NCI-H1417 treated with DMSO at 0.1 percent for 48 hours (cell line): ENCODE measurements at places on chromosomes 6 and 20.

- no peak for DNase-seq
Observed at GRCh38 chr20:51831866-51832265, 29.5 kb upstream of the SALL4 start.

GRCh38 chr6:107506145-107506544 is 16.2 kb downstream of the SOBP start:
- DNase-seq, result no peak

DNA sequence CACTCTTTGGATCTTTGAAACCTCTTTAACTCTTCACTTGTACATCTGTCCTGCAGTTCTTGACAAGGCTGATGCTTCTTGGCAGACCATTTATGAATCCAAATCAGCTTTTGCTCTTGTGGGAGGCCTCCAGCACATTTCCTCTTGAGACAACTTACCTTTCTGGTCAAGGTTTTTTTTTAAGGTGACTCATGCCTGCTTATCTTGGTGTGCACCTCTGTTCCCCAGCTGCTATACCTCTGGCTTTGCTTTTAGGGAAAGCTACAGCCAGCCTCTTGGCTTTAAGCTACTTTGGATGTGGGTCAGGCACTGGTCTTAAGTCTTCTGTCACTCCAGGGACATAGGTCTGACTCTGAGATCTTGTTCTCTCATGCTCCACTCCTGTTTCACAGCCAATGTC is 106.5 kb downstream of the PHF3 start:
- no peak for DNase-seq

DNA sequence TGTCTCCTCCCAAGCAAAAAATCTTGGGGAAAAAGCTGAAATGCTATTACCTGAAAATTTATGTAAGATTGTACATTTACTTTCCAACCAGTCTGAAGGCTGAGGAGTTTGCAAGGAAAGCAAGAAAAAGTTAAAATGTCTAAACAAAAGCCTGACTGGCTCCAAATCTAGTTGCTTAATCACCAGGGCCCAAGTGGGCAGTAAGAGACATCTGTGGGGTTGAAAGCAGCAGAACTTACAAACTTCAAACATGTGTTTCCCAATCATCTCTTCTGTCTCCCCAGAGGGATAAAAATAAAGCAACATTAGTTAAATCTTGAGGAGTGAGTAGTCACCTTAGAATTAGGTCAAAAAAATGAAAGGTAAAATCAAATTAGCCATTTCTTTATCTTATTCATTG is 98.6 kb downstream of the OGFRL1 start:
- no peak for DNase-seq

- no peak for DNase-seq
Observed at GRCh38 chr6:48169635-48170034, 58.6 kb upstream of the PTCHD4 start.

DNA sequence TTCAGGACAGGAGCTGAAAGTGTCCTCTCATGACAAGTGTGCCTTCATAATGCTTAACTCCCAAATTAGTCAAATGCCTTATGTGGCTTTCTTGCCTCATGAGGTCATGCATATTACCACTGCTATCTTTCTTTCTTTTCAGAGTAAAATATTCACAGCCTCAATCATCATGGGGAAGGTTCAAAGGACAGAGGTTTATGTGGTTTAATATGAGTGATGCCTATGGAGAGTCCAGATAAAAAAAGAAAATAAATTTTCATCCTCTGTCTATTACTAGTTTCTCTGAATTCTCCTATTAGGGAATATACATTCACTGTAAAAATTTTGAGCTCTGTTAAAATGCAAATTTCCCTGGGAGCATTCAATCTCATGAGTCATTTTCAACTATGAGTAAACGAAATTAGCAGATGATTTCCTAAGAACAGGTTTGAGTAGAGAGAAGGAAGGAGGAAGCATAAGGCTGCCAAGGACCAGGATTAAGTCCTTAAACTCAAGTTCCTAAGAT is 396.9 kb upstream of the ADGRB3 start:
- DNase-seq, result no peak

DNA sequence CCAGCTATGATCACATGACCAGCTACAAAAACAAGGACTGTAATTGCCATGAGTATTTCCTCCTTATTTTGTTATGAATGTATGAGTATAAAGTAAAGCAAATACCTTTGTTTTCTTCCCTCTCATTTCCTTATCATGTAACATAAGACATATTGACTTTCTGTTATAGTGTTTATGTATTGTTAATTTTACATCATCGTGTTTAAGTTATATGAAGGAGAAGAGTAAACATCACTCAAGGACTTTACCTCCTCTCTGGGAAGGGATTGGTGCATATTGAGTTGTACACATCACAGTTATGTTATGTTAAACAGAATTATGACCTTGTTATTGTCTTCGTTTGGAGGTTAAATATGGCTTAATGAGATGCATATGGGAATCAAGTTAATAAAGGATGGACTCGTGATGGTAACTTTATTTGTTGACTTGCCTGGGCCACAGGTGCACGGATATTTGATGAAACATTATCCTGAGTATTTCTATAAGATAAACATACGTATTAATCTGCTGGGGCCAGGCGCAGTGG is 57.3 kb upstream of the CNKSR3 start:
- DNase-seq, result peak; percentile 89

DNA sequence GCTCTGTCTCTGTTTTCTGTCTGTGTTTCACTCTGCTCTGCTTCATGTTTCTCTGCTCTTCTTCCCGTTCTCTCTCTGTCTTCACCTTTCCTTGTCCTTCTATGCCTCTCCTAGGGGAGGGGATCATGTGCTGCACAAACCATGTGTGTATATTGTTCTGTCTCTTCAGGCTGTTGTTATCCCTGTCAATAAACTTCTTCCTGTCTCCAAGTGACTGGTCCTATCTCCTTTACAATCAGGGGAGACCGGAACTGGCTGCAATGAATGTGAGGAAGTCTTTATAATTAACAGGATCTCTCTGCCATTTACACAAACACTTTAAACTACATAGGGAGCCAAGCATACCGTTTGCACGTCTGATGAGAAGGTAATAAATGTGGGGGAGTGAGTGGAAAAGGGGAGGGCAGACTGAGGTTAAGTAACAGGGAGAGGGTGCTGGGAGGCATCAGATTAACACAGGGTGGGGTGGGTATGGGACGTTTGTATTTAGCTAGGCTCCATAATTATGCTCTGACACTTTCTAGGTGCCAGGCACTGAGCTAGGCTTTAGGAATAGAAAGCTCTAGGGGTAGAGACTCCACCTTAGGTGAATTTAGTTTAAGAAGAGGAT is 626.1 kb downstream of the DHX35 start:
- DNase-seq, result no peak

- no peak for DNase-seq
Observed at GRCh38 chr6:128929869-128930268, 46.9 kb downstream of the LAMA2 start.

- no peak for DNase-seq
Observed at GRCh38 chr6:122400462-122401089, 1.1 kb downstream of the HSF2 start.

DNA sequence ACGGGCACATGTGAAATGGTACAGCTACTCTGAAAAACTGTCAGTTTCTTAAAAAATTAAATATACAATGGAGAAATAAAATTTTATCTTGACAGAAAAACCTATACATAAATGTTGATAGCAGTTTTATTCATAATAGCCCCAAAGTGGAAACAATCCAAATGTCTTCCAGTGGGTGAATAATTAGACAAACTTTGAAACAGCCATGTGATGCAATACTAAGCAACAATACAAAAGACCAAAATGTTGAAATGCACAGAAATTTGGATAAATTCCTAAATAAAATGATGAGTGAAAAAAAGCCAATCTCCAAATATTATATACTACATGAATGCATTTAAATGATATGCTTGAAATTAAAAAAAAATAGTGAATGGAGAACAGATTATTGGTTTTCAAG is 523.1 kb downstream of the HTR1B start:
- no peak for DNase-seq

DNA sequence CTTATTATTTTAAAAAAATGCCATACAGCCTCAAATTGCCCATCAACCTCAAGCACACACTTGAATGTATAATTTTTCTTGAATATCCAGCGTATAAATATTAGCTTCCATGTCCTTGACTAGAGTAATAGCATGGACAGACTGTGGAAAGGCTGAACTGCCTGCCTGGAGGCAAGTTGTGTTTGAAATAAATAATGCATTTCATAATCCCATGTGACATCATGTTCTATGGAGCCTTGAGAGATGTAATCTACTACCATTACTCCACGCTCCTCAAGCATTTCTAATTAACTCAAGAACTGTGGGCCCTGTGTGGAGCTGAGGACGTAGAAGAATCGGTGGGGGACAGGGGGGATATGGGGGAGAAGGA is 94.2 kb downstream of the CDS2 start:
- DNase-seq, result no peak

GRCh38 chr6:108337721-108338120 is 42.9 kb downstream of the AFG1L start:
- DNase-seq, result no peak

DNA sequence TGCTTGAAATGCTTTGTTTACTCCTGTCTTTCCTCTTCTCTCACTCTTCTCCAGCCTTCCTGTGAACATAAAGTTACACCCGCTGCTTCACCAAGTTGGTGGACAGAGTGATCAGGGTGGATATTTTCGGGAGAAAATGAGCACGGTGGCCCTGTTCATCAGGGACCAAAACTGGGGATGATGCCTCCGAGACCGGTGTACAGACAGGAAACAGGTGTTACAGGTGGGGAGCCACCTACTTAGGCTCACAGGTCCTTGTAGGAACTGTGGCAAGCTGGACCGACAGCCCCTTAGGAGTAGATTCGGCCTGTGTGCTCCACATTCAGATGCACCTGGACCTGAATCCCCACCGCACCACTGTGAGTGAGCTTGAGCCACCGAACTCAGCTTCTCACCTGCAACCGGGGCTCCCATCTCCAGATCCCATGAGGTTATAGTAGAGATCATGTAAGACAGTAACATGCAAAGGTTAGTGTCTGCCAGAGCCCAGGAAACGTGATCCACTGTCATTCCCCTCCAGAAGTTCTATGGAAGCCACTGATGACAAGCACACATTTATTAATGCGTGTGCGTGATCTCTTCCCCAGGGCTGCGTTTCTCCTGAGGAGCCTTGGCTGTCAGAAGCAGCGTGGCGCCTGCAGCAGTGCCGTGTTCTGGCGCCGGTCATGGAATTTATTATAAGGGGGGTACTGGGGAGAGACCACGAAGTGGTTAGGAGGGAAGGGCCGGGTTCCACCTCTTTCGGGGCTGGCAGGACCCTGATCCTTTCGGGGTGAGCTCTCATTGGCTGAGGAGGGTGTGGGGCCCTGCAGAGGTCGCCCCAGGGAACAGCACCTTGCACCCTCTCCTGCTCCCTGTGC is 94.2 kb downstream of the ERMARD start:
- DNase-seq, result no peak

- no peak for DNase-seq
Observed at GRCh38 chr20:61662968-61663331, 402.7 kb downstream of the TAF4 start.

DNA sequence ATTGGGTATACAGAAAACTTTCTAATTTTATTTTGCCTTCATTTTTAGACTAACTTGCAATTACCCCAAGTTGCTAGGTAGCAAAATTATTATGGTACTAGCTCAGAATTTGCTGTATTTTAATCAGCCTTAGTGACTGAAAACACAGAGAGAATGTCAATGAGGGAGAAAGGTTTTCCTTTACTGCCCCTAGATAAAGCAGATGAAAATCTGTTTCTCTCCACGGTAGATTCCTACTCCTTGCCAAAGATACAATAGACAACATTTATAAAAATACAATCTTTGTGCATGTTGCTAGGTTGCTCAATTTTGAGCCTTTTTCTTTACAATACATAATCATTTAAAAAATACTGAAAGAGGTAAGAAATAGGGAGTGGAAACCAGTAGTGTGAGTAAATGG is 222.2 kb downstream of the BCKDHB start:
- DNase-seq, result no peak

GRCh38 chr20:60170116-60170515 is 211.9 kb downstream of the CDH26 start:
- no peak for DNase-seq

DNA sequence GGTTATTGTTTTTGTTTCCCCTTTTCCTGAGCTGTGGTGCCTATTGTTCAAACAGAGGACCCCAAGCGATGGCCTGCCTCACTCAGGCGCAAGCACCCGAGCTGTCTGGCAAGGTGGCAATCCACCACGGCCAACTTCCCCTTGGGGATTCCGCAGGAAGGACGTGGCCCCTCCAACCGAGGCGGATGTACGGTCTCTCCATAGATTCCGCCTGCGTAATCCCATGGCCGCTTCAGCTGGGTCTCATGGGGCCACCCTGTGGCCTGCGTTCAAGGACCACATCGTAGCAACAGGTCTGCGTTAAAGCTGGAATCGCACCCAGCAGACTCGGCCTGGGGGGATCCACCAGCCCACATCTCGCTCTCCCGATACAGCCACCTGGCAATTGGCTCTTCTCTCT is 79.9 kb downstream of the CEBPB start:
- no peak for DNase-seq

DNA sequence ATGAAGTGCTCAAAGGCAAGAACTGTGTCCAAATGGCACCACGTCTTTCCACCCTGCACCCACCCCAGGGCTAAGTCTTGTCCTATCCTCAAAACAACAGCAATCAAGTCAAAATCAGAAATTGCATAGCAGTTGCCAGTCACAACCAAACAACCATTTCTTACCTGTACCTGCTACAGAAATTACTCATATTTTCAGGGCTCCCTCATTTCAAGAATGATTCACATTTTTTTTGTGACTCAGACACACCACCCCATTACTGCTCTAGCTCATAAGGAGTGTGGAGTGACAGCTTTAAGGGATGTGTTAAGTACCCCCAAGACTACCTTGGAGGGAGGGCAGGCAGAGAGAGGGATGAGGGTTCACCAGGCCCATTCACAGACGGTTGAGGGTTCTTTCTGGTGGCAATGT is 111.7 kb downstream of the TRERF1 start:
- no peak for DNase-seq

DNA sequence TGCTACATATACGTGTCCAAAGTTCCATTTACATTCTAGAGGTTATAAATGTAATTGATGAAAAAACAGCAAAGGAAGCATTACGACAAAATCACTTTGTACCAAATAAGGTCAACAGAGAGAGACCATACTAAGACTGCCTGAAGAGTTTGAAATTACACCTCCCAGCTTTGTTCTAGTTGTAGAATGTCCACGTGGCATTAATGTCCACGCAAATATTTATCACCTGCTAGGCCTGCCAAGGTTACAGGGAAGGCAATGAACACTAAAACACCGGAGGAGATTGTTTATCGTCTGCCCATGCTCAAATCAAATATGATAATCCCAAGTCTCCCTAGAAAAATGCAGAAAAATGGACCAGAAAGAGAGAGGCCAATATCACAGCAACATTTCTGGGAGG is 6.2 kb downstream of the RALGAPA2 start:
- no peak for DNase-seq

- DNase-seq, result no peak
Observed at GRCh38 chr20:58647162-58647795, 3.8 kb upstream of the STX16 start.

GRCh38 chr6:41584668-41585205 is 38.6 kb downstream of the FOXP4 start:
- no peak for DNase-seq

GRCh38 chr20:61636531-61637116 is 384.6 kb downstream of the CDH4 start:
- DNase-seq, result no peak
